ENCODE measurements at places on chromosomes 7 and 10.

GRCh38 chr10:69845574-69846292, 44.0 kb downstream of the COL13A1 start:
- DNase-seq: no peak

- DNase-seq: peak; percentile 9
Measured at GRCh38 chr7:1275451-1276381, 43.0 kb downstream of the UNCX start.

DNA sequence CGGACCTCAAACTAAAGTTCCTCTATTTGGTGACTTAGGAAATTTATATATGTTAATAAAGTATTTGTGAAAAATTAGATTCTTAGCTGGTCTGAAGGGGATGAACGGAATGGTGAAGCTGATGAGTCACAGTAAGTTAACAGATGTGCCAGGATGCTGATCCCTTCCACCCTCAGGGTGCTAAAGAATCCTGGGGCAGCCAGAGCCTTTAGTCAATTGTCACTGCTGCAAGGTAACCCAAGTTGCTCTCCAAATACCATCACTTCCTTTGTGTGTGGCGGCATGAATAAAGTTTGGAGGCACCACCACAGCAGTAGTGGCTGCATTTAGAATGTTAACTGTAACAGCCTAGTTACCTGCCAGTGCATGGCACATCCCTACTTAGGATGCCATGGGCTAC, 222.6 kb upstream of the PPP1R3A start:
- DNase-seq: no peak

- no peak for DNase-seq
Measured at GRCh38 chr7:29084832-29085231, 61.5 kb downstream of the CPVL start.

DNA sequence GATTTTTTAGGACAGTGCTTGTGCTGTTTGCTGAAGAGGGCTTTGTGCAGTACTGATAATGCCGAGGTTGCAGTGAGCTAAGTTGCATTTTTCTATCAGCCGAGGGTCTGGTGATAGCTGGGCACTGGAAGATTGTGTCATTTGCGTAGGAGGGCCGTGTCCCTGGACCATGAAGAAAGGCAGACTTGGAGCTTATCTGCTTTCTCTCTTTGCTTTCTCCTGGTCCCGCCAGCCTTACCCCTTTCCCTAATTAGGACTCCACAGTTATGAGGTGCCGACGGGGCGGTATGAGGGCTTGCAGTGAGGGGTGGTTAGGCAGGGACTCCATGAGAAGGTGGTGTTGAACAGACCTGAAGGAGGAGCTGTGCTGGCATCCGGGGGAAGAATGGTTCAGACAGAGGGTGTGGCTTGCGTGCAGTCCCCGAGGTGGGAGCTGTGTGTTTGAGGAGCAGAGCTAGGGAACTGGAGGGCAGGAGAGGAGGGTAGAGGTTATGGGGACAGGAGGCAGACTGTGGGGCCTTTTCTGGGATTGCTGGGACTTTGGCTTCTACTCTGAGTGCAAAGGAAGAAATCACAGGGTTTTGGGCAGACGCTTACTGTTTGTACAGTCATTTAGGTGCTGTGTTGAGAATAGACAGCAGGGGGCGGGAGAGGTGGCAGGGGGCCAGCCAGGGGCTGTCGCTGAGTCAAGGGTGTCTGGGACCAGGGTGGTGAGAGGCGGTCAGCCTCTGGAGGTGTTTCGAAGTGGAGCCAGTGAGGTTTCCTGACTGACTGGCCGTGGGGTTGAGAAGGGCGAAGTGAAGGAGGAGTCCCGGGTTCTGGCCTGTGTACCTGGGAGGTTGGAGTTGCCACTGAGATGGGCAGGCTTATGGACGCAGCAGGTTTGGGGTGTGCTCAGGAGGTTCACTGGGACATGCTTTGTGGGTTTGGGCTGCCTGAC, 43.4 kb downstream of the PRF1 start:
- peak; percentile 59 for DNase-seq

GRCh38 chr10:10725196-10725595, 292.5 kb upstream of the CELF2 start:
- no peak for DNase-seq

- peak; percentile 67 for DNase-seq
Measured at GRCh38 chr10:80662429-80663261, 124.9 kb downstream of the SH2D4B start.

DNA sequence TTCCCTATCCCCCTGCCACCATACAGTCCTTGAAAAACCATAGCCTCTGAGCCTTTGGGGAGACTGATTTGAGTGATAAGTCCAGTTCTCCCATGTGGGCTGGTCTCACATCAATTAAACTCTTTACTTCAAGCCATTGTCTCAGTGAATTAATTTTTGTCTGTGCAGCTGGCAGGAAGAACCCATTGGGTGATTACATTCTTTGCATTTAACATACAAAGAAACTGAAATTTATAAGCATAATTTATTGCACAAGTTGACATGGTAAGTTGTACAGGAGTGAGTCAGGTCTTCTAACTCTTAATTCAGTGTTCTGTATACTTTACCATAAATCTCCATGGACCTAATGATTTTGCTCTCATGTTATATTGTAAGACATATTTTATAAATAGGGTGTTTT, 1613.0 kb upstream of the LRRTM3 start:
- DNase-seq: no peak

DNA sequence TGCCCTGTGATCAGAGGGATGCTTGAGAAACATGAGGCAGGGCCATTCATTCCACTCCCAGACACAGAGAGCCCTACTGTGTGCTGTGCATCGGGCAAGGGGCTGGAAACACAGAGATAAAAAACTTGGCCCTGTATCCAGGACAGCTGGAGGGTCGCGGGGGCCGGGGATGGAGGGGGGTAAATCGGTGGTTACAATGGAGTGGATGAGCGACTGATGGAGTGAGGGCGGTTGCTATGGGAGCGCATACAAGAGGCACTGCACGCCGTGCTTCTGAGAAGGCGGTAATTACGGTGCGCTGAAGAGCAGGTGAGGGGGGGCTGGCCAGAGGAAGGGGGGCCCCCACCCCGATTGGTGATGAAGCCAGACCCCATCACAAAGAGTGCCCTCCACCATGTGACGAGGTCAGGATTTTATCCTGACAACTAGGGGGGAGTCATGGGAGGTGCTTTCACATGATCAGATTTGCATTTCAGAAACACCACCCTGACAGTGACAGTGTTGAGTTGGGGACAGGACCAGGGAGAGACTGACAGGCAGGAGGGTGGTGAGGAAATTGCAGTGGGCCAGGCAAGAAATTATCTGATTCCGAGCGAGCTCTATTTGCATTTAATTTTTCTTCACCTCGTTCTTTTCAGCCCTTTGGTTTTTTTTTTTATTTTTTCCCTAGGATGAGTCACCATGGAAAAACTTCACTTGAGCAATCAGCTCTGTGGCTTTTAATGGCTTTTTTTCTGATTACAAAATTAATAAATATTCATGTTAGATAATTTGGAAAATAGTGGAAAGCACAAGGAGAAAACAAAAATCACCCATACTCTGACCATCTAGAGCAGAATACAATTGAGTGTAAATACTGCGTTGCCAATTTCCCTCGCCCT, 7.8 kb downstream of the CPA5 start:
- no peak for DNase-seq

DNA sequence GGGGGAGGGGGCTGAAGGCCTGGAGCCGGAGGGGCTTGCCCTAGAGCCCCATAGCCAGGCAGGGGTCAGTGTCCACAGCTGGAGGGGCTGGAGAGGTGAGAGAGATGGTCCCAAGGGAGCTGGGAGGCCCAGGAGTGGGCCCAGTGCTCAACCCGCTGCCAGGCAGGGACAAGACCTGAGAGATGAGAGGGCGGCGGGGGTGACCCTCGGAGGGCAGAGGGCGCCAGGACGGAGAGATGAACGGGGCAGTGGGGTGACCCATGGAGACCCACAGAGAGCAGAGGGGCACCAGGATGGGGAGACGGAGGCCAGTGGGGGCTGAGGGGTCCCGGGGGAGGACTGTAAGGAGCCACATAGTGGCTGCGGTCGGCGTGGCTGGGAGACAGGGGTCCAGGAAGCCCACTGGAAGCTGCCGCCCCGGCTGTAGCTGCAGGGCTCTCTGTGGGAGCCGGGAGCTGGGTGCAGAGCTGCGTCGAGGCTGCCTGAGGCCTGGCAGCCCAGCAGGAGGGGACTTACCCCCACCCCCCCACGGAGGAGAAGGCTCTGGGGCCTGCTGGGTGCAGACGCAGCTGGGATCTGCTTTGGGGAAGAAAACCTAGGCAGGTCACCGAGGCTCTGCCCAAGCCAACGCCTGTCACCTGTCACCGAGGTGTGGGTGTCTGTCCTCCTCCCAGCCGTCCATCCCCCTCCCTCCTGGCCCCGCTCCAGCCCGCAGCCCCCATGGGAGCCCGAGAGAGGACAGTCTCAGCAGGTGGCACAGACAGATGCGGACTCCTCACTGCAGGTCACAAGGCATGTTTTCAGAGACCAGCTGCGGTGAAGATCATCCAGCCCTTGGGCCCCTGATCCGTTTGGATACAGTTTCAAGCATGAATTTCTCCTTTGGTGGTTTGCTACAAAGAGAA, 25.1 kb downstream of the PWWP2B start:
- DNase-seq: no peak

DNA sequence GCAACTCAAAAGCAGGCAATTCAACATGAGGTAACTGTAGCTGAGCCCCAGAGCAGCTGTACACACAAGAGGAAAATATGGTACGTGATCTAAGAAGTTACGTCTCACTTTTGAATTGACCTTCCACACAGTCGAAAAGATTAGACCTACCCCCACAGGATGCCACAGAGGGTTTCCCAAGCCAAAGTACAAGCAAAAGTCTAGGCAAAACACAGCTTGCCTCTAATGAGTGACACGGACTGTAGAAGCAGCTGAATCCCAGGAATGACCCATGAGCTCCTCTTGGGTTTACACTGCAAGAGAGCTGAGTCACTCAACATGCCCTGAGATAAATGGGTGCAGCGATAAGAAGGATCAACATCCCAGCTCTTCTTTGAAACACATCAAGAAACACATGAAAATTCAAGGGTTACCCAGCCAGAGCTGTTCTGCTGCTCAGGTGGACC, 9.8 kb downstream of the CREB3L2 start:
- DNase-seq: no peak

DNA sequence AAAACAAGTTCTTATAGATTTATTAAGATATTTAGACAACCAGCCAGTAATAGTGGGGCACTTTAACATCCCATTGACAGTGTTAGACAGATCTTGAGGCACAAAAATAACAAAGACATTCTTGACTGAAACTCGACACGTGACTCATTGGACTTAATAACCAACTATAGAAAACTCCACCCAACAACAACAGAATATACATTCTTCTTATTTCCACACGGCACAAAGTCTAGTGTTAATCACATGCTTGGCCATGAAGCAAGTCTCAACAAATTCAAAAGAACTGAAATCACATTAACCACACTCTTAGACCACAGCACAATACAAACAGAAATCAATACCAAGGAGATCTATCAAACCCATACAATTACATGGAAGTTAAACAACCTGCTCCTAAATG, 138.1 kb downstream of the ARL5B start:
- DNase-seq: no peak

GRCh38 chr10:123100030-123100762, 35.6 kb upstream of the HMX3 start:
- no peak for DNase-seq

DNA sequence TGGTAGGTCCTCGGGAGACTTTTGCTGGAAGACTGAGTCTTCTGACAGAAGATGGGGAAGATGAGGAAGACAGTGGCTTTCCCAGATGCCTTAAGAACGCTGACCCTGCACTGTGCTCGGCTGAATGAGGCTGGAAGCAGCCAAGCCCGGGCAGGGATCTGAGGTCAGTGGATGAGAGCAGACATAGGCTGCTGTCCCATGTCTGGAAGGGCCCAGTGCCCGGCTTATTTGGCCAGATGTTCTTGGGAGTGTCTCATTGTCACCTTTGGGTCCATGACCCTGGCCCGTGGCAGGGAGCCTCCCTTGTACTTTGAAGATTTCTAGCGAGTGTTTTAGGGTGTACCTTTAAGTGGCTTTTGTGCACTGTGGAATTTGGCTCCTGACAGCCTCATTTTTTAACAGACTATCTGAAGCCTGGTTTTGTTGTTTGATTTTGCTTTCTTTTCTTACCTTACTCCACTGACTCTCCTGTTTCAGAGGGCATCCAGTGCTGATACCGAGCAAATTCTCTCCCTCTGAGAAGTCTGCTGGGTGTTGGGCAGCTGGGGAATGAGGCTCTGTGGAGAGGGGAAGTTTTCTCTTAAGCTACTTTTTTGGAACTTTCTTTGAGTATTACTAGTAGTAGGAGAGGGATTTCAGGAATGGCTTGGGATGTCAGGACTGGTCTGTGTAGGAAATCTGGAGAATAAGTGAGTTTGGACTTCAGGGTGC, 61.4 kb downstream of the CREB5 start:
- DNase-seq: no peak

GRCh38 chr7:26074919-26075318, 77.1 kb upstream of the NFE2L3 start:
- no peak for DNase-seq

GRCh38 chr10:30493609-30494530, 59.9 kb downstream of the MAP3K8 start:
- no peak for DNase-seq

DNA sequence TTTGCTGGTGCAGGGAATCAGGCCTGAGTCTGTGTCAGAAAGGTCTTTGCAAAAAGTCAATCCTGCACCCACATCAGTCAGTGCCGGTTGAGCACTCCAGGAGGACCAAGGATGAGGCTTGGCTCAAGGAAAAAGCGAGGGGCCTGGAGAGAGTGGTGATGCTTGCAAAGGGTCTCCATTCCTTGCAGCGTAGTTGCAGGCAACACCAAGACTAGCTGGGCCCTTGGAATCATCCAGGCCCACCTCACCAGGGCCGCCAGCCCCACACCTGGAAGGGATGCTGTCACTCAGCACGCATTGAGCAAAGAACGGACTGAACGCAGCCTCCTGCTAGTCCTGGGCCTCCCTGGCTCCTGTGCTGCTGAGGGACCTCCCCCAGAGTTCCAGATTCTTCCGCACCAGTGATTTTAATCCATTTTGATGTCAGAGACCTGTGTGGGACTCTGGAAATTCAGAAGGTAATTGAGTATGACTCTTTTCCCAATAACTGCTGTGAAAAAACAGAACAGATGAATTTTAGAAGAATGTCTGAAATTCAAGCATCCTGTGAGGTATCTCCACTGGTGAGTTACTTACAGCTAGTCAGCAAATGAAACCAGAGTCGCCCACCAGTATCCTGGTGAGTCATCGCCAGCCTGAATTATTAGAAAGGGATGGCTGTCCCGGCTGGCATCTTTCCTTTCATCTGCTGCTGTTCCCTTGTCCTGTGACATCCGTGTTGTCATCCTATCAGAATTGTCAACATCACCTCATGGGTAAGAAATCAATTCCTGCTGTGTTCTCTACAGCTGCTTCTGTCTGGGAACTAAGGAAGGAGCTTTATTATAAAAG, 150.8 kb upstream of the NPS start:
- no peak for DNase-seq

- no peak for DNase-seq
Measured at GRCh38 chr10:69069090-69070042, 18.5 kb upstream of the SRGN start.

DNA sequence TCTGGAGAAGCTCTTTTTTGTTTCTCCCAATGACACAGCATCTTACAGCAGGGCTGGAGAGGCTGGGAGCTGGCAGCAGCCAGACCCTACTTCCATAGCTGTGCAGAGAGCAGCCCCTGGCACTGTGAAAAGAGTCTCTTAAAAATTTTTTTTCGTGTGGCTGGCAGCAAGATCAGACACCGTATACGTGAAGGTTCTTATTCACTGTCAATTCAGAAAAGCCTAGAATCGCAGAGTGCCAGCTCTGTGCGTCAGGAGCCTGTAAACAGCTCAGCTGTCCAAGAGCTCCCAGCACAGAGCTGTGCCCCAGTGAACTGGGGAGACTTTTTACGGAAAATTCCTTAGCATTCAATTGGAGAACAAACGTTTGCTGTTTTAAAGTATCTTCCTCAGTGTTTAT, 6.5 kb downstream of the BAG3 start:
- no peak for DNase-seq

Measured in activated naive CD4-positive, alpha-beta T cell treated with anti-CD3 and anti-CD28 coated beads, Interleukin-2, amount 50 U/mL, for 16 hours (primary cell).